ENCODE measurements at places on chromosomes 6 and 20. TPM values are rescaled to one million over a fixed set of nuclear protein-coding genes. Genes with fewer than 3 reads are reported as not detected.

The CLVS2 gene
- 0.73 TPM for total RNA-seq

The MAPK13 gene
- total RNA-seq, result 15.2 TPM

DNA sequence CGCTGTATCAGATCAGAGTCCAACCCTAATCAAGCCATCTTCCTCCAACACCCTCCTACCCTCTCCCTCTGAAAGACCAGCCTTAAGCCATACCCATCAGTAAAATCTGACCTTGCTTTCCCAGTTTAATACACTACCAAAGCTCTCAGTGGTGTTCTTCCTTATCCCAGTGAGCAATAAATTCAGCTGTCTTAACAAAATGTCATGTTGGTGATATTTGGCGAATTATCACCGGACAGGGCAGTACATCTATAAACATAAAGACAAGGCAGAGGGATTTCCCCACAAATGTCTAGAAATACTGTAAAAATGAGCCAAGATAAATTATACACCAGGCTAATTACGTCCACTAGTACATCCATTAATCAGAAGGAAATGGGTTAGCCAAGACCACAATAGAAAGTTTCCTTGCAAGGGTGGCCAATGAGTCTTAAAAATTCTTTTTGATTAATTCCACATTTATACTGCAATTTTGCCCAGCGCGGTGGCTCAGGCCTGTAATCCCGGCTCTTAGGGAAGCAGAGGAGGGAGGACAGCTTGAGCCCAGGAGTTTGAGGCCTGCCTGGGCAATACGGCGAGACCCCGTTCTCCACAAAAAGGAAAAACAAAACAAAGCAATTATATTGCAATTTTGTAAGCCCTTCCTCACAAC is 905 bp downstream of the RARS2 start:
- no peaks in the 10 kb centered on the region for H3K27me3 ChIP-seq
- H3K36me3 ChIP-seq, result no peaks in the 10 kb centered on the region
- H3K4me3 ChIP-seq, result peak overlapping the region; percentile 100

DNA sequence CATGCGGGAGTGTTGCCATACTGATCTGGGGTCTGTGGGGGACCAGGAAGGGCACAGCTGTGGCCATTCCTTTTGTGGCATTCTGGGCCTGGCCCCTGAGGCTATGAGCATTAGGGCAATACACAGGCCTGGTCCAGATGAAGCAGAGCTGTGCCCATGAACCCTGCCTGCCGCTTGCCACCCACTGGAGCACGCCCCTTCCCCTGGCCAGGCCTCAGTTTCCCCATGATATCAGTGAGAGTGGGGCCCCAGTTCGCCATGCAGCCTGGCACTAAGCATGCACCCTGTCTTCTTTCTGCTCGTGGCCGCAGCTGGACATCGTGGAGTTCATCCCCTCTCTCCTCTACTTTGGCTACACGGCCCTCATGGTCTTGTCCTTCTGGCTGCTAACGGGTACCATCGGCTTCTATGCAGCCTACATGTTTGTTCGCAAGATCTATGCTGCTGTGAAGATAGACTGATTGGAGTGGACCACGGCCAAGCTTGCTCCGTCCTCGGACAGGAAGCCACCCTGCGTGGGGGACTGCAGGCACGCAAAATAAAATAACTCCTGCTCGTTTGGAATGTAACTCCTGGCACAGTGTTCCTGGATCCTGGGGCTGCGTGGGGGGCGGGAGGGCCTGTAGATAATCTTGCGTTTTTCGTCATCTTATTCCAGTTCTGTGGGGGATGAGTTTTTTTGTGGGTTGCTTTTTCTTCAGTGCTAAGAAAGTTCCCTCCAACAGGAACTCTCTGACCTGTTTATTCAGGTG is 42.4 kb downstream of the PLAGL2 start:
- no peaks in the 10 kb centered on the region for H3K4me1 ChIP-seq
- DNase-seq, result no peak
- no peak overlapping the region for H3K4me3 ChIP-seq
- H3K36me3 ChIP-seq, result peaks cover 31% of the 10 kb centered on the region

- H3K36me3 ChIP-seq, result no peaks in the 10 kb centered on the region
- no peak for DNase-seq
- no peaks in the 10 kb centered on the region for H3K27me3 ChIP-seq
- no peaks in the 10 kb centered on the region for H3K4me1 ChIP-seq
Measured at GRCh38 chr6:100671740-100672139, 207.0 kb upstream of the SIM1 start.
